ENCODE measurements at places on chromosomes 6 and 20. TPM values are rescaled to one million over a fixed set of nuclear protein-coding genes. Genes with fewer than 3 reads are reported as not detected.

DAAM2 gene
- total RNA-seq = not detected

HLA-F gene
- 216 TPM for total RNA-seq

C2 gene
- 0.96 TPM for total RNA-seq

RSPO3 gene
- total RNA-seq = not detected

VGLL2 gene
- not detected for total RNA-seq

PTK6 gene
- 0.48 TPM for total RNA-seq

ARHGAP40 gene
- not detected for total RNA-seq

NECAB3 gene
- 13.3 TPM for total RNA-seq

DDX43 gene
- total RNA-seq = 0.66 TPM

- no peaks in the 10 kb centered on the region for H3K36me3 ChIP-seq
- H3K4me1 ChIP-seq = peaks cover 21% of the 10 kb centered on the region
- H3K27ac ChIP-seq = no peak overlapping the region
- no peak for DNase-seq
Observed at GRCh38 chr20:62603907-62604785, 38.2 kb upstream of the SLCO4A1 start.

DNA sequence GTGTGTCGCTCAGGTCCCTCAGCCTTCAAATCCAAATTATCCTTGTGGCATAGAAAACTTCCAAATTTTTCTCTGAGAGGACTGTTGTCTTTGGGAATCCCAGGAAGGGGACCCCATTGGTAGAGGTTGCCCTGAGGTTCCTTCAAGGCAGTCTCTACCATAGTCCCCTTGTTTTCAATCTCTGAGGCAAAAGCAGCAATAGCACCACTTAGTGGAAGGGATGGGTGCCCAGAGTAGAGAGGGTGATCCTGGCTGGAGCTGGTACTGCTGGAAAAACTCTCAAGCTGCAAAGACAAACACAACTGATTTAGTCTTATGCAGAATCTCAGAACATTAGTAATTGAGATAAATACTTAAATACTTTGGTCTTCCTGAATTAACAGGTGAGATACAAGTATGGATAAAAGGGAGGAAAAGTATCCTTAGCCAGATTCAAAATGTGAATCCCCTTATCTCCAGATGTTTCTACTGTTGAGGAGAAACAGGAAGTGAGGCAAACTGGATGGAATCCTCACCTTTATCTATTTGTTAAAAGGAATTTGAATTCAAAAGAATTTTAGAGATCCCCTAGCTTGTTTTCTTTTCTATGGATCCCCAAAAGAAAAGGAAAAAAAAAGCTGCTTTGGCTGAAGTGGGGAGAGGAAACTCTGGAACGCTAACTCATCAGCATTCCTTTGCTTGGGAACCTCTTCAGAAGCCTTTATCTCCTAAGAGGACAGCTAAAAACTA is 13.4 kb downstream of the ZNF318 start:
- no peak overlapping the region for H3K27ac ChIP-seq
- H3K27me3 ChIP-seq = no peaks in the 10 kb centered on the region
- no peak overlapping the region for H3K4me3 ChIP-seq
- peaks cover 7% of the 10 kb centered on the region for H3K4me1 ChIP-seq

DNA sequence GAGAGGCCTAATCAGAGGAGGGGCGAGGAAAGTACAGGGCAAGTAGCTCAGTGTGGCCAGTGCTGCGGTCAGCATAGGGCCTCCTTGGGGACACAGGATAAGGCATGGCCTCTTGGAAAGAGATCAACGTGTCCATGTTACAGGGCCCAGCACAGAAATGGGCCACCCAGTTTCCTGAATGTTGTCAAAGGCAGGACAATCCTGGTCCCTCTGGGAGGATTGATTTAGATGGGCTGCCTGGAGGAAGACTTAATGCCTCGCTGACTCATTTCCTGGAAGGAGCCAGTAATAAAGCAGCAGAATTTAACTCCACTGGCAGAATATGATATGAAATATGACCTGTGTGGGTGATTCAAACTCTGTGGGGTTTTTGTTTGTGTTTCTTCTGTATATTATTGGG is 16.6 kb downstream of the DDO start:
- H3K36me3 ChIP-seq = no peaks in the 10 kb centered on the region
- H3K4me1 ChIP-seq = no peaks in the 10 kb centered on the region
- no peak overlapping the region for H3K27ac ChIP-seq

DNA sequence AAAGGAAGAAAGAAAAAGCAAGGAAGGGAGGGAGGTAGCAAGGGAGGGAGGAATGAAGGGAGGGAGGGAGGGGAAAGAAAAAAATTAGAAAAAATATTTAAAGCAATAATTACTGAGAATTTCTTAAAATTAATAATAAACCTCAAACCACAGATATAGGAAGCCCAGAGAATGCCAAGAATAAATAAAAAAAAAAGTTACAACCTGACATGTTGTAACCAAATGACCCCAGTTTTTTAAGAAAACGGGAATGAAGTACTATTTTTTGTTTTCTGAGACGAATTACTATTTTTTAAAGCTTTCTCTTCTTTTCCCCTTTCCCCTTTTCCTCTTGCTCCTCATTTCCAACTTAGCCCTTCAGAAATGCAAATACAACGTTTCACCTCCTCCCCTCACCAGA is 16.7 kb downstream of the SLC17A1 start:
- H3K27me3 ChIP-seq = peaks cover 18% of the 10 kb centered on the region
- no peaks in the 10 kb centered on the region for H3K4me1 ChIP-seq
- no peaks in the 10 kb centered on the region for H3K36me3 ChIP-seq
- no peak overlapping the region for H3K27ac ChIP-seq
- no peak for DNase-seq
- H3K4me3 ChIP-seq = no peak overlapping the region

GRCh38 chr20:49811825-49812506 is 662 bp upstream of the SLC9A8 start:
- peaks cover 17% of the 10 kb centered on the region for H3K36me3 ChIP-seq
- no peak for DNase-seq
- H3K4me3 ChIP-seq = peak overlapping the region; percentile 94
- H3K27me3 ChIP-seq = no peaks in the 10 kb centered on the region

- H3K27ac ChIP-seq = no peak overlapping the region
- no peaks in the 10 kb centered on the region for H3K36me3 ChIP-seq
- no peaks in the 10 kb centered on the region for H3K4me1 ChIP-seq
- no peak overlapping the region for H3K4me3 ChIP-seq
Observed at GRCh38 chr6:45857827-45858226, 157.8 kb downstream of the CLIC5 start.

- H3K4me1 ChIP-seq = peaks cover 15% of the 10 kb centered on the region
- H3K36me3 ChIP-seq = no peaks in the 10 kb centered on the region
- no peak overlapping the region for H3K27ac ChIP-seq
- H3K27me3 ChIP-seq = peaks cover 14% of the 10 kb centered on the region
- H3K4me3 ChIP-seq = no peak overlapping the region
- DNase-seq = peak; percentile 84
Observed at GRCh38 chr20:57092112-57092899, 174.1 kb downstream of the BMP7 start.

GRCh38 chr6:111250791-111251354 is 163.6 kb downstream of the SLC16A10 start:
- H3K27me3 ChIP-seq = peaks cover 2% of the 10 kb centered on the region
- no peaks in the 10 kb centered on the region for H3K4me1 ChIP-seq
- no peak overlapping the region for H3K27ac ChIP-seq

- DNase-seq = no peak
- H3K4me1 ChIP-seq = peaks cover 14% of the 10 kb centered on the region
- H3K4me3 ChIP-seq = no peak overlapping the region
Observed at GRCh38 chr20:49572857-49573256, 4.9 kb upstream of the PTGIS start.

DNA sequence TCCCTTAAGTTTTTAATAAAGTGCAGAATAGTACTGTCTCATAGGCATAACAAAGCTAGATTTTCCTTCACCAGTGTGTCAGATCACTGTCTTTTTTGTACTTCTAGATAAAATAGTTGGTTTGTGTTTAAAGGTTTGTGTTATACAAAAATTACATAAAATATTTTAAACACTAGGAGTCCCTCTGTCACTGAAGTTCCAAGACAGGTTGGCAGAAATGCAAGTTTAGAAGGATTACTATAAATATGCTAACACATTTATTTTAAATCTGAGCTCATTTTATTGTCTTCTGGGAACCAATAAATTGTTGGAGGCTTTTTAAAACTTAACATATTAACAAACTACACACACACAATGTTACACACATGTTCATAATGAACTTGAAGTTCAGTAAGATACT is 30.8 kb upstream of the RUNX2 start:
- H3K36me3 ChIP-seq = peaks cover 7% of the 10 kb centered on the region
- H3K27ac ChIP-seq = no peak overlapping the region
- peaks cover 31% of the 10 kb centered on the region for H3K4me1 ChIP-seq
- no peaks in the 10 kb centered on the region for H3K27me3 ChIP-seq
- DNase-seq = no peak

DNA sequence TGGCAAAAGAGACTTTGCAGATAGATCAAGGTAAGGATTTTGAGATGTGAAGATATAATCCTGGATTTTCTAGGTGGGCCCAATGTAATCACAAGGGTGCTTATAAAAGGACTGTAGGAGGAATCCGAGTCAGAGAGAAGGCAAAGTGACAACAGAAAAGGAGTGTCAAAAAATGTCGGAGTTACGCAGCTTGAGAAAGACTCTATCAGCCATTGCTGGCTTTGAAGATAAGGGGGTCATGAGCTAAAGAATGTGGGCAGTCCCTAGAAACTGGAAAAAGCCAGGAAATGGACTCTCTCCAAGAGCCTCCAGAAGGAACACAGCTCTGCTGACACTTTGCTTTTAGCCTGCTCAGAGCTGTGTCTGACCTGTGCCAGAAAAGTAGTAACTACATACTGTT is 8.7 kb upstream of the RWDD1 start:
- no peak overlapping the region for H3K4me3 ChIP-seq
- no peak overlapping the region for H3K27ac ChIP-seq
- no peaks in the 10 kb centered on the region for H3K36me3 ChIP-seq

- H3K27me3 ChIP-seq = no peaks in the 10 kb centered on the region
- no peak overlapping the region for H3K27ac ChIP-seq
- H3K4me3 ChIP-seq = no peak overlapping the region
- H3K4me1 ChIP-seq = peaks cover 64% of the 10 kb centered on the region
Observed at GRCh38 chr6:130216620-130217019, 6.1 kb downstream of the SAMD3 start.

DNA sequence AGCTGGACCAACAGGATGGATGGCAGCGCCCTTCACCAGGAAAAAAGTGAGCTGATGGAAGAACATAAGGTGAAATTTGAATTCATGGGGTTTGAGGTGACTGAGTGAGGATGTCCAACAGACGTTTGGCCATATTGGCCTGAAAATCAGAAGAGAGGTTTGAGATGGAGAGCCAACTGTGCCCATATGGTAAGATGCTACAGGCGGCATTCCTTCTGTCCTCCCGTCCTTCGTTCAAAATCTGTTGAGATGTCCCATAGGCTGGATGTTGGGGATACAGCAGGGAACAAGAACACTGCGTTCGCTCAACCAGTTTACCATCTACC is 468 bp upstream of the CMTR1 start:
- no peak for DNase-seq
- peaks cover 9% of the 10 kb centered on the region for H3K27me3 ChIP-seq
- peaks cover 31% of the 10 kb centered on the region for H3K4me1 ChIP-seq

DNA sequence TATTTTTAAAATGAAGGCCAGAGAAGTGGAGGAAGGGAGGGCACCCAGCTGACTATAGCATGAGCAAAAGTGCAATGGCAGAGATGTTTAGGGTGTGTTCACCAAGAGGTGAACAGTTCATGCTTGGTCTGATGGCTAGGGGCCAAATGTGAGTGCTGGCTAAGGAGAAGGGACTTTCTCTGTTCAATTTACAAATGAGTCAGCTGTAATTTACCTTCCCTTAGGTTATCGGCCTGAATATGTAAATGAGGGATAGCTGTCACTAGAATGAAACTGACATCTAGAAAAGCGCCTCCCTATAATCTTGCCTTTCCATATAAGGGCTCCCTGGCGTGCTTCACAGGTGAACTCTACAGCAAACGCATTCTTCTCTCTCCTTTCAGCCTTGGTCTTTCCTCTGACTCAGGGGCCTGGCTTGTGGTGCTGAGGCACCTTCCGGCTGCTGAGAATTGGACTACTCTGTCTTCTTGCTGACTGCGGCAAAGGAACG is 114.7 kb upstream of the BACH2 start:
- H3K4me3 ChIP-seq = peak overlapping the region; percentile 18
- peaks cover 16% of the 10 kb centered on the region for H3K36me3 ChIP-seq
- no peaks in the 10 kb centered on the region for H3K27me3 ChIP-seq

- no peaks in the 10 kb centered on the region for H3K27me3 ChIP-seq
- H3K4me3 ChIP-seq = no peak overlapping the region
- no peaks in the 10 kb centered on the region for H3K4me1 ChIP-seq
- no peak overlapping the region for H3K27ac ChIP-seq
- H3K36me3 ChIP-seq = peaks cover 7% of the 10 kb centered on the region
Observed at GRCh38 chr20:29740951-29741593, 1516.4 kb upstream of the DEFB115 start.

- H3K27ac ChIP-seq = no peak overlapping the region
- no peak overlapping the region for H3K4me3 ChIP-seq
- H3K36me3 ChIP-seq = no peaks in the 10 kb centered on the region
- H3K27me3 ChIP-seq = no peaks in the 10 kb centered on the region
- no peak for DNase-seq
Observed at GRCh38 chr6:157672726-157673412, 150.2 kb upstream of the SNX9 start.

DNA sequence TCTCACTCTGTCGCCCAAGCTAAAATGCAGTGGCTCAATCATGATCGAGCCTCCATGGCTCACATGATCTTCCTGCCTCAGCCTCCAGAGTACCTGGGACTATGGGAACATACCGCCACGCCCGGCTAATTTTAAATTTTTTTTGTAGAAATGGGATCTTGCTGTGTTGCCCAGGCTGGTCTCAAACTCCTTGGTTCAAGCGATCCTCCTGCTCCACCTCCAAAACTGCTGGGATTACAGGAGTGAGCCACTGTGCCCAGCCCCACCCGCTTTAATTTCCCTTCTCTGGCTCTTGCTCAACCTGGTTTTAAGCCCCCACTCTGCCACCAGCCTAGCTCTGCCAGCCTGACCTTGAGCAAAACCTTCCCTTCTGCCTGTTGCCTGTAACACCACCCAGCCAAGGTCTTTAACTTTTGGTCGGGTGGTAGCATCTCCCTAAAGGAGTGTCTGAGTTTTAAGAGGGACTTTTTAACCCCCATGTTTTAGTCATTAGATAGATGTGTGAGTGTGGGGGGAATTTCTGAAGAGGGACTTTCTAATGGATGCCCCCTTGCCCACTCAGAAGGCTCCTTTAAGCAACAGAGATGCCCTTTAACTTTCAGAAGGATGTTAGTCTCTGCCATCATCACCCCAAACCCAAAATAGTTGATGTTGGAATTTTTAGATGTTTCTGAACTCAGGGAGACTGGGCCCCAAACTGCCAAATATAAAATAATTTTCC is 71.8 kb upstream of the FOXP4 start:
- H3K36me3 ChIP-seq = no peaks in the 10 kb centered on the region
- H3K4me3 ChIP-seq = no peak overlapping the region
- no peak overlapping the region for H3K27ac ChIP-seq
- H3K27me3 ChIP-seq = peaks cover 42% of the 10 kb centered on the region
- peaks cover 8% of the 10 kb centered on the region for H3K4me1 ChIP-seq

GRCh38 chr6:43021270-43022047 is at the start of gene RRP36:
TSS of gene RRP36 (plus strand) at chr6:43021623. CDS start at chr6:43021655, 32 bp downstream.
- peak; percentile 83 for DNase-seq
- peaks cover 40% of the 10 kb centered on the region for H3K36me3 ChIP-seq
- peak within 1 kb of the TSS; percentile 93 for H3K4me3 ChIP-seq

- peaks cover 6% of the 10 kb centered on the region for H3K27me3 ChIP-seq
- H3K27ac ChIP-seq = no peak overlapping the region
- no peaks in the 10 kb centered on the region for H3K36me3 ChIP-seq
Observed at GRCh38 chr6:106161311-106161874, 75.3 kb downstream of the PRDM1 start.

GRCh38 chr6:157381631-157382621 is 936 bp downstream of the ZDHHC14 start:
- DNase-seq = peak; percentile 75
- peak overlapping the region; percentile 79 for H3K4me3 ChIP-seq
- H3K27ac ChIP-seq = peak overlapping the region; percentile 55
- H3K4me1 ChIP-seq = peaks cover 26% of the 10 kb centered on the region
- H3K27me3 ChIP-seq = peaks cover 8% of the 10 kb centered on the region
